ENCODE measurements at places on chromosomes 12 and 14.

DNA sequence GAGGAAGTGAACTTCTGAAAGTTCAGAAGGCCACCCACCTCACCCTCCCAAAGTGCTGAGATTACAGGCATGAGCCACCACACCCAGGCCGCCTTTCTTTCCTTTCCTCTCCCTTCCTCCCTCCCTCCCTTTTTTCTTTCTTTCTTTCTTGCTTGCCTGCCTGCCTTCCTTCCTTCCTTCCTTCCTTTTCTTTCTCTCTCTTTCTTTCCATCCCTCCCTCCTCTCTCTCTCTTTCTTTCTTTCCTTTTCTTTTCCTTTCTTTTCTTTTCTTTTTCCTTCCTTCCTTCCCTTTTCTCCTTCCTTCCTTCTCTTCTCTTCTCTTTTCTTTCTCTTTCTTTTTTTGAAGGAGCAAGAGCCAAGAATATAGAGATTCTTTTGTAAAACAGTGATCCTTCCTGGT is 208.3 kb upstream of the HMGA2 start:
- no peak for DNase-seq

DNA sequence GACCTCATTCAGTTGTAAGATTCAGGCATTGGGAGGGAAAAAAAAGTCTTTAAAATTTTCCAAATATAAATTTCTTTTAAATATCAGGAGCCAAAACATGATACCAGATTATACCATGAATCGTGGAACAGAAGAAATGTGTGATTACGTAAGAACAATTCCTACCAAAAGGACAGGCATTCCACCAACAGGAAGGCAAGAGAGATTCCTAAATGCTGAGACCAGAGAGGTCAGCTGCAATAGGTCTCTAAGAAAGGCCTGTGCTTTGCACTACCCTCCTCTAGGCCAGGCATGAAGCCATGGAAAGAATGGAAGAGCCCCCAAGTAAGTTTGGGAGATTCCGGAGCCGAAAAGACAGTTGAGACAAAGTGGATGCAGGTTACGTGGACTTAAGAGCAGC is 83.7 kb downstream of the PTGER2 start:
- DNase-seq: no peak

GRCh38 chr12:47110718-47111391 is 31.1 kb upstream of the AMIGO2 start:
- no peak for DNase-seq

GRCh38 chr12:92756898-92757596 is 54.3 kb downstream of the PLEKHG7 start:
- no peak for DNase-seq

DNA sequence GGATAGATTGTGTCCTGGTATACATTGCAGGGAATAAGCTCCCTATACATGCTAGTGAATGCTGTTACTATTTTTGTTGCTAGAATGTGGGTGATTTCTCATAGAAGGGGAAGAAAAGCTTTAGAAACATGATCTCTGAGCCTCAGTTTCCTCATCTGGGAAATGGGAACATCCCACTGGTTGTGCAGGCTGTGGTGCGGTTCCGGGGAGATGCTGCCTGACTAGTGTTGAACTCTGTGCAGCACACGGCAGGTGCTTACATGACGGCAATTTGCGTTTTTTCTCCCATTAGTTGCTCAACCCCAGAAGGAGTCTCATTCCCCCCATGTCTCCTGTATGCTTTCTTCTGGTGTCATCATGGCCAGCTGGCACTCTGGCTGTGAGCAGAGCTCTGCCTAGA is 32.9 kb downstream of the FOXN4 start:
- DNase-seq: no peak

GRCh38 chr12:105226219-105226618 is 9.8 kb downstream of the APPL2 start:
- peak; percentile 26 for DNase-seq

- DNase-seq: no peak
Observed at GRCh38 chr12:61797266-61797665, 462.9 kb upstream of the USP15 start.

DNA sequence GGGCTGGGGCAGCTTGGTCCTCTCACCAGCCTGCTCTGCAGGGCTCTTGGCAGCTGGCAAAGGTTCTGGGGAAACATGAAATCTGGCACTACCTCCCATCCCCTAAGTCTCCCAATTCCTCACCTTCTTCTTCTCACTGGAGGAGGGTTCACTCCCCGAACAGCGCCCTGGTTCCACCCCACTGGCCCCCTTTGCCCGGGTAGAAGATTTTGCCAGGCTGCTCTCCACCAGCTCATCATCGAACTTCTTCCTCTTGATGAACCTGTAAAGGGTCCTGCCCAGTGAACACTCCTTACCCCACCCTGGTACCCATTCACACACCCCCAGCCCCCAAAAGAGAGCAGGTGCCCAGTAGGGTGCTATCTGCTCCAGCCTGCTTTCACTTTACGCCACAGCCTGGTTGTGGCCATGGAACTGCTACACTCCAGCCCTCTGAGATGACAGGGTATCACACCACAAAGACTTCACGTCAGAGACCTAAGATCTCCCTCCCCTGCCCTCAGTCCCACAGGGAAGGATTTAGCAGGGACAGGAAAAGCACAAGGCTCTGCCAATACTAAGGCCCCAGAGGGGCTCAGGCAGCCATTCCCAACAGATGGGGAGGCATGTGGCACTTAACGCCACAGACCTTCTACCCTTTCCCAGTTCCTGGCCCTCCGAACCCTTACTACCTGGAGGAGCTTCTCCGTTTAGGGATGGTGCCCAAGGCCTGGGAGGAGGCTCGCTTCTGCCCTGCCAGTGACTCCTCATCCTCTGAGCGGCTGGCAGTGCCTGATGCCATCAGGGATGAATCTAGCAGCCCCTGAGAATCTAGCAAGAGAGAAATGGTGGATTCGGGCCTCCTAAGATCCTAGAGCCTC is 2.3 kb downstream of the MCRS1 start:
- DNase-seq: no peak

DNA sequence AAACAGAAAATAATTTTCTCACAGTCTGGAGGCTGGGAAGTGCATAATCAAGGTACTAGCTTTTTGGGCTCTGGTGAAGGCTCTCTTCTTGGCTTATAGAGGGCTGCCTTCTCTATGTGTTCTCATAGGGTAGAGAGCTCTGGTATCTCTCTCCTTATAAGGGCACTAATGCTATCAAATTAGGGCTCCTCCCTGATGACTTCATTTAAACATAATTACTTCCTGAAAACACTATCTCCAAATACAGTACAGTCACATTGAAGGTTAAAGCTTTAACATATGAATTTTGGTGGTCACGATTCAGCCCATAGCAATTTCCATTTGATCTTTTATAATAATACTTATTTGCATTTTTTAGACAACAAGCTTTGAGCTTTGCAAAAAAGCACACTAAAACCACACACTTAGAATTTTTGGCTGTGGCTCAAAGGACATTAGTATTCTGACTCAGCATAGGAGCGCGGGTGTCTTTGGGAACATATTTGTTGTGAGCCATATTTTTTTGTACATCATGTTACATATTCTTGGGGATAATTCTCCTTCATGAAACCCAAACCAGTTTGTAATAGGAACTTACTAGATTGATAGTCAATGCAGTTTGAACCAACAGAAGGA is 808.1 kb upstream of the FBXO33 start:
- no peak for DNase-seq

DNA sequence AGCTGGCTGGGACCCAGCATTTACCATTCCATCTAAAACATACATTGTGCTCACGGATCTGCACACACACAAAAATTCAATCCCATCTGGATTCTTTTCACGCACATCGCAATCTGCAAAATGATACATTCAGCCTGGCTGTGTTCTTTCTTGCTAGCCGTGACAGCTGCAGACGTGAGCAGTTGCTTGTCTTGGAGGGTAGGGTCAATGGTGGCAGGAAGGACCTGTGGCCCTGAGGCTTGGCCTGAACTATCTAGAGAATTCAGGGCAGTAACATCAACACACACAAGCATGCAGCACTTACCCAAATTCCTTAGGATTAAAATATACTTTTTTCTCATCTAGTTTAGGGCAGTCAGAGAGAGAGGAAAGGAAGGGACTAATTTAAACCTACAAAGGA is 72.0 kb downstream of the DICER1 start:
- DNase-seq: no peak

DNA sequence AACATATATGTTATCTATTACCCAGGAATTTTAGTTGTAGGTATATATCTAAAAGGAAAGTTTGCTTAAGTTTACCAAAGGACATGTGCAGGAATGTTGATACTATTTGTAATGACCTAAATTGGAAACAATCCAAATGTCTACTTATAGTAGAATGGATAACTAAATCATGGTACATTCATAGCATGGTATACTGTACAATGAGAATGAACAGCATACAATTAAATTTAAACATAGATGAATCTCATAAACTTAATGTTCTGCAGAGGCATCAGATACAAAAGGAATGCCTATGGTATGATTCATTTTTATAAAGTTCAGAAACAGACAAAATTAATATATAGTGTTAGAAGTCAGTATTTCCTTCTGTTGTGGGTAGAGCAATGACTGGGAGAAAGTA is 135.4 kb downstream of the GPHN start:
- DNase-seq: no peak

- DNase-seq: no peak
Observed at GRCh38 chr12:122350141-122350848, 72.2 kb downstream of the CLIP1 start.

Data from GF-D8 (cell line).